CD4-positive, alpha-beta T cell treated with Interleukin-1 beta for 1 hour (primary cell): ENCODE measurements at places on chromosomes 2 and 18.

- DNase-seq, result no peak
Measured at GRCh38 chr2:215685238-215685990, 249.5 kb upstream of the FN1 start.

DNA sequence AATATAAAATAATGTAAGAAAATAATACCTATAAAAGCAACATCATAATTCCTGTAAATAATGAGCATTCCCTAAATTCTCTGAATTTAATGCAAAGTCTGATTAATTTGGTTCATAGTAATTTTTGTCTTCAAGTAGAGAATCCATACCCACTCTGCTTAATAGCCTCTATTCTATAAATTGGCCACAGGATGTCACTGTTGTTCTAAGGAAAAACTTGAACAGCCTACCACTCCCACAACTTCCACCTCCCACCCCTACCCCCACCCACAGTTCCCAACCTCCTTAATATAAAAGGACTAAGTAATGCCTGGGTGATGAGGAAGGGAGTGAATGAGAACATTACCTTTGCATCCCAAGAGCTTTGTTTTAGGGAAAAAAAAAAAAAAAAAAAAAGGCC lies 27.2 kb upstream of the BBS5 start:
- DNase-seq, result no peak

DNA sequence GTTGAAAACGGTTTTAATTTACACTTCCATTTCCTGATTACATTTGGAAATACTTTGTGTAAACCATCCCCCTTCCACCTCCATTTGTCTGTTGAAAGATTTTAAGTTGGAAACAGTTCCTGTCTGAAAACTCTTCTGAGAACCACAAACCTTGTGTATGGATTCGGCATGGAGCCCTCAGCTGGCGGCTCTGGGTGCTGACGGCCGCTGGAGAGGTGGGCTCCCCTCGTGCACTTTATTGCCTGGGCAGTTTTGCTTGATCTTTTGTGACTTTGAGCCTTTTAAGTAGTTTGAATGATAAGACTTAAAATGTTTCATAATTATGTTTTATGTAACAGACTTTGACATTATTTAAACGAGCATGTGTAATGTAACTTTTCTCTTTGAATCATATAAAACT lies 11.1 kb downstream of the KLF11 start:
- no peak for DNase-seq

DNA sequence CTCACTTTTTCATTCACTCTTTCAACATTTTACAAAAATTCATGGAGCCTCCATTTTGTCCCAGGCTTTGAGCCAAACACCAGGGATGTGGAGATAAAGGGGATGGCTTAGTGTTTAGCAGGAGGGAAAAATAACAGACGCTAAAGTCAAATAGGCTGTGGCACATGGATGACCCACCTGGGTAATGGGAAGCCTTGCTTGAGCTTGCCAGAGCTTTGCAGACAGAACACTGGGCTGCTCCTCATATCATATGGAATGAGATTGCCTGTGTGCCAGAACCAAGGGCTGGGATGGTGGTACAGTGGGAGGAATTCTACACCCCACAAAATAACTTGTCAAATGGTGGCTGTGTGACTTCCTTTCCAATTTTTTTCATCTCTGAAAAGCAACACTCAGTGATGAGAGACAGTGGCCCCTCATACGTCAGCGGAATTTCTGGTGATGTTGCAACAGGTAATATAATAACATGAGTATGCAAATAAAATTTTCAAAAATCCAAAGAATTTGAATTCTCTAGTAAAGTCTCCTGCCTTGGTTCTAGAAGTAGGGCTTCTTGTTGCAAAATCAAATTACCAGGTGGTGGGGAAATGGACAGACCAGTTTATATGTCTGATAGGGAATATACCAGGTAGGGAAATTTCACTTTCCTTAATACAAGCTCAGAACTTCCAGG lies 252.9 kb downstream of the CLIP4 start:
- no peak for DNase-seq
